ENCODE measurements at places on chromosomes 4 and X. TPM values are rescaled to one million over a fixed set of nuclear protein-coding genes. Genes with fewer than 3 reads are reported as not detected.

DNA sequence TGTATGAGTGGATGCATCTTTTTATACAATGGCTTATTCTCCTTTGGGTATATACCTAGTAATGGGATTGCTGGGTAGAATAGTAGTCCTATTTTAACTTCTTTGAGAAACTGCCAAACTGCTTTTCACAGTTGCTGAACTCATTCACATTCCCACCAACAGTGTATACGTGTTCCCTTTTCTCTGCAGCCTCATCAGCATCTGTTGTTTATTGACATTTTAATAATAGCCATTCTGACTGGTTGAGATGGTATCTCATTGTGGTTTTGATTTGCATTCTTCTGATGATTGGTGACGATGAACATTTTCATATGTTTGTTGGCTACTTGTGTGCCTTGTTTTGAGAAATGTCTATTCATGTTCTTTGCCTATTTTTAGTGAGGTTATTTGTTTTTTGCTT is 687.0 kb upstream of the EPHA5 start:
- no peak for DNase-seq

GRCh38 chr4:10492464-10492863 is 35.2 kb upstream of the ZNF518B start:
- DNase-seq = no peak

GRCh38 chr4:137651128-137651527 is 118.8 kb upstream of the PCDH18 start:
- no peak for DNase-seq

DNA sequence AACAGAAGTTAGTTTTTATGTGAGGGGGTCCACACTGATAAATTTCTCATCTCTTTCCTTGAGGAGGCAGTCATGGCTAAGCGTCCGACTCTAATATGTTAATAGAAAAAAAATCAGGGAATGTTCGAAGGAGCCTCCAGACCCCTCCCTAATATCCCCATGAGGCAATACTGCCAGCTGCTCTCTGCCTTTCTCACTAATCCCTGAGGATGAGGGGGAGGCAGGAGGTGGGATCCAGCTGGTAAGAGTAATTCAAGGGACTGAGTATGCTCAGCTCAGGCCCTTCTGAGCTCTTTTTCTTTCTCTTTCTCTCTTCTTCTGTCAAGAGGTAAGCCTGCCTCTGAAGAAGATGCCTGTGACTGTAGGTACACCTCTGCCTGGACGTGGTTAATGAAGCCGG is 51.7 kb downstream of the PIR start:
- DNase-seq = no peak

- DNase-seq = no peak
These were observed 36.2 kb upstream of the ATP6AP2 start for GRCh38 chrX:40544343-40545266.

GRCh38 chr4:60359746-60360367 is 840.3 kb upstream of the ADGRL3 start:
- DNase-seq = no peak

GRCh38 chrX:40277672-40278071 is 179.9 kb upstream of the BCOR start:
- no peak for DNase-seq

GRCh38 chr4:26171501-26171900 is 149.3 kb upstream of the RBPJ start:
- DNase-seq = no peak

DNA sequence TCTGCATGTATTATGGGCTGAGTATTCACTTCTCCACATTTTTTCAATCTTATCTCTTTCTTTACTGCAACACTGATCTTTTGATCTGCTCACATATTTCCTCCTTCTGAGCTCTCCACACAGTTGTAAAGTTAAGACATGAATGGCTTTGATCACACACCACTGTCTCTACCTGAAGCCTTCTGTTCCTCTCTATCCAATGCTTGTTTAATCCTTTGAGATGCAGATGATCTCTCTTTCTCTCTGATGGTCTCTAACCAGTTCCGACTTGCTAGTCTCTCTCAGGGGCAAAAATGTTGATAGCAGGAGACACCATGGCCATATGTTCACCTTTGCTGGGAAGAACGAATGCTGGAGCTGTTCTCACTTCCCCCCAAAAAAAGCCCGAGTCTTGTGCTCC is 162.4 kb downstream of the UNC5C start:
- no peak for DNase-seq

GRCh38 chr4:77833126-77833724 is 14.1 kb upstream of the CNOT6L start:
- no peak for DNase-seq

- no peak for DNase-seq
These were observed 108.4 kb upstream of the ATXN3L start for GRCh38 chrX:13428053-13428786.

DNA sequence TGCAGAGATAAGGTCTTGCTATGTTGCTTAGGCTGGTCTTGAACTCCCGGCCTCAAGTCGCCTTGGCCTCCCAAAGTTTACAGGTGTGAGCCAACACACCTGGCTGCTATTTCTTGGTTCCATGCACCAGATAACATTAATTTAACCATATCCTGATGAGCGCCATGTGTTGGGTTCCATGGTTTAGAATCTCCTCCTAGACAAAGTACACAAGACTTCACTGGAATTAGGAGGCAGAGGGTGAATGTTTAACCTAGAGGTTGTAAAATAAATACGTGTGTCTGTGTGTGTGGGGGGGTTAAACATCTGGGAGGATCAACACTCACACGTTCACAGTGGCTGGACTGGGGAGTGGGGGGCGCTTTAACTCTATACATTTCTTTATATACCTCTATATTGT is 32.4 kb upstream of the SORCS2 start:
- DNase-seq = no peak

DNA sequence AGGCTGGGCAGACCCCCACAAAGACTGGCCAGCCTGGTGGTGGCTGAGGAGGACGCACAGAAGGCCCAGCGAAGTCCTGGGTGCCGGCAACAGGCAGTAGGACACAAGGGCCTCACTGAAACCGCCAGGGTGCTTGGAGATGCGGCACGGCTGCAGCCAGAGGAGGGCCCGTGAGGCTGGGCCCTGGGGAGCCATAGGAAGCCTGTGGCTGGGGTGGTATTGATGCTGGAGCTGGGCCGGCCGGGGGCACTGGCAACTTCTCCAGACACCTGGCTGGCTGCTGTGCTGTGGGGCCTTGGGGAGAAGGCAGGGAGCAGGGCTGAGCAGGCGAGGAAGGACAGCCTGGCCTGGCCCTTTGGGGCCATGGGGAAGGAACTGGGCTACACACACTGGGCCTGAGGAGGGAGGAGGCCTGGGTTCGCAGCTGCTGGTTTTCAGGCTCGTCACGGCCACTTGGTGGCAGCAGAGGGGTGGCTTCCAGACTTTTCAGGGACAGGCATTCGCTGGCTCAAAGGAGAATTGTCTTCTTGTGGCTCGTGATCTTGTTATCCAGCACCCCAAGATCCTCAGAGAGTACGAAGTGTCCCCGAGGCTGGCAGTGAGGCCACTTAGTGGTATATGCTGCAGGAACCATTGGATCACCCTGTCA is 37.2 kb downstream of the ATP2B3 start:
- DNase-seq = no peak

- DNase-seq = no peak
These were observed 29.2 kb upstream of the MXD4 start for GRCh38 chr4:2290974-2291704.

DNA sequence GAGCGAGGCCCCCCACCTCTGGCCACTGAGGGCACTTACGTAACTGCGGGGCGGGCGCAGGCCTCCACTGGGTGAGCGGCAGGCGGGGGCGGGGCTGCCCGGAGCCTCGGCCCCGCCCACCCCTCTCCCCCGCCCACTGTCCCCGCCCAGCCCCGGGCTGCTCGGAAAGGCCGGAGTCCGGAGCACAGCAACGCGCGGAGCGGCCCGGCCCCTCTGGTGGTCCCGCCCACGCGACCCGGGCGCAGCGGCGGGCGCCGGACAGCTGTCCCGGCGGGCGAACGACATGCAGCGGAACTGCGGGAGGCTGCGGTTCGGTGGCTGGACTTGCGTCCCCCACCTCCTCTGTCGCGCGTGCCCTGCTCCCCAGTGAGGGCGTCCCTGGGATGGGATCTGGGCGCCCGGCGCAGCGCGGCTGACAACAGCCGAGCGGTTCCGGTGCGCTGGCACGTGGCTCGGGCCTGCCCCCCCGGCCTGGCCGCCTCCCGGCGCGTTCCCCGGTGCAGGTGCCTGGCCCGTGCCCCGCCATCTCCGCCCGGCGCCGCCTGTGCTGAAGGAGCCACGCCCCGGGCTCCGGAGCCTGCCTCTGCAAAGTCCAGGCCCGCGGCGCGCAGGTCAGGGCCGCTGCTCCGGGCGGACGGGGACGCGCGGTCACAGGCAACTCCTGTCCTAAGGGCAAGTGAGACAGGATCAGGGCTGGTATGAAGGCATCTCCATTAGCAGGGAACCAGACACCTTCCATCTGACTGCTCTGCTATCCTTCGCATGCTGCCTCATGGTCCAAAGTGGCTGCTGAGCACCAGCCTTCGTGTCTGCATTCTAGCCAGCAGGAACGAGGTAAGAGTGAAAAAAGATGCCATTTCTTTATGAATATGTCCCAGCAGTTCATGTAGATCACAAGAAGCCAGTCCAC is 21.8 kb upstream of the JAKMIP1 start:
- peak; percentile 94 for DNase-seq

GRCh38 chr4:27245216-27245615 is 384.6 kb downstream of the STIM2 start:
- no peak for DNase-seq

- DNase-seq = no peak
These were observed 165.3 kb upstream of the RPS6KA3 start for GRCh38 chrX:20432048-20432447.

DNA sequence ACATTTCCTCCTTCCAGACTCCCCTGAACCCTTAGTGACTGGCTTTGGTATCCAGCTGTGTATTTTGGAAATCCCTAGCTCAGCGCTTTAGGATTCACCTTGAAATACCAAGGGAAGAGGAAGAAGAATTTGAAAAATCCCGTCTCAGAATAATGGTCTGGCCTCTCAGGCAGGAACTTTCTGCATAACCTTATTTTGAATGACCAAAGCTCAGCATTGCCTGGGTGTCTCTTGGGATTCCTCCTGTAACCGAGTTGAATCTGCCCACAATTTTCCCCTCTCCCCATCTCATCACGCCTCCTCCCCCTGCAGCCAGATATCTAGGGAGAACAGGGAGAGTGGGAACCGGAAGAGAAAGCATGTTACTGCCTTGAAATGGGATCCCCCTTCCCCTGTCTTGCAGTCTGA is 116.2 kb downstream of the SMIM20 start:
- peak; percentile 63 for DNase-seq

- no peak for DNase-seq
These were observed 36.8 kb upstream of the IL1RAPL1 start for GRCh38 chrX:28550331-28550872.

GRCh38 chrX:45138525-45138924 is 62.2 kb downstream of the DIPK2B start:
- DNase-seq = no peak

- no peak for DNase-seq
These were observed 117.9 kb downstream of the MID1IP1 start for GRCh38 chrX:38919202-38919601.

- no peak for DNase-seq
These were observed 1470.4 kb downstream of the ADGRL3 start for GRCh38 chr4:62670514-62670913.

GRCh38 chrX:103678199-103678993 is 8.1 kb downstream of the MORF4L2 start:
- no peak for DNase-seq

GRCh38 chrX:41087201-41087600 is 2.0 kb downstream of the USP9X start:
- no peak for DNase-seq

DNA sequence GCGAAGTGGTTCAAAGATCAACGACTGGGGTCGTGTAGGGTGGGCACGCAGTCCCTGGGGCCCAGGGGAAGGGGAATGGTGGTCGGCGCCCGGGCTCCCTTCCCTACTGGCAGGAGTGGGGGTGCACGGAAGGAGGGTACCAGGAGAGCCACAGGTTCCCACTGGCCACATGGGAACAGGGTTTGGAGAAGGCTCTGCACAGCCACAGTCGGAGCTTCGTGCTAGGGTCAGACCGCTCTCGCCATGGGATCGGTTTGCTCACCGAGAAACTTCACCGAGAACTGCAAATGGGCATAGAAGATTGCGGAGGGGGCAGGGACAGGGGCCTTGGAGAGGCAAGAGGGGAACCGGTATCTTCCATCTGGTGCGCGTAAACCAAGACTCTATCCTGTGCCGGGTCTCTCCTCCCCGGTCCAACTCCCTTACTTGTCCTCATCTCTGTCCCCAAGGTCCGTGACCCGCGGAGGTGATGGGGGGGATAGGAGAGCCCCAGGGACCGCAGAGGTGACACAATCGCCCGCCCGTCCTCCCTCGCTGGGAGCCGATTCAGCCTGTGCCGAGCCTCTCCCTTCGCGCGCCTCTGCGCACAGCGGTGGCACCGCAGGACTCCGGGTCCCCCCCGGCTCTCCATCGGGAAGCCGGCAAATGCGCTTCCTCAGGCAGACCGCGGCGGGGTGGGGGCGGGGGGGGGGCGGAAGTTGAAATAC is 1.0 kb downstream of the SCD5 start:
- DNase-seq = peak; percentile 70

- DNase-seq = no peak
These were observed 1644.9 kb upstream of the TENM3 start for GRCh38 chr4:180598281-180598680.

GRCh38 chr4:152676052-152676854 is 3.5 kb downstream of the TMEM154 start:
- no peak for DNase-seq

DNA sequence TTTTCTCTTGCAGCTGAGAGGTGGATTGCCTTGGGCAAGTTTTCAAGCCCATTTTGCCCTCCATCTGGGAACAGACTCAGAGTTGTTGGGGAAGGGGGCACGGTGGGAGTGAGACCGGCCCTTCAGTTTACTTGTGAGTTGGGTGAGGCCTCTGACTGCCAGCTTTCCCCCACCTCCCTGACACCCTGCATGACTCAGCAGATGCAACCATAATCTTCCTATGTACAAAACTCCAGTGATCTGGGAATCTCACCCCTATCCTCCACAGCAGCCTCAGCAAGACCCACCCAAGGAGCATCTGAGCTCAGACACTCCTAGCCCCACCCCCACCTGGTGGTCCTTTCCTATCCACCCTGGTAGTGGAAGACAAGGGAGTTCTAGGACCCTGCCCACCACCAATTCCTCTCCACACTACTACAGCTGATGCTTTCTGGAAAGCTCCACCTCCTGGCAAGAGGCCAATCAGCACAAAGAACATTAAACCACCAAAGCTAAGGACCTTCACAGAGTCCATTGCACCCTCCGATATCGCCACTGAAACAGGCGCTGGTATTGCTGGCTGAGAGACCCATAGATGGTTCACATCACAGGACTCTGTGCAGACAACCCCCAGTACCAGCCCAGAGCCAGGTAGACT is 99.4 kb upstream of the STK26 start:
- DNase-seq = no peak

The SCFD2 gene
- 10.2 TPM for total RNA-seq

The VSIG4 gene
- not detected for total RNA-seq

The MAPK10 gene
- 2.5 TPM for total RNA-seq

The FABP2 gene
- total RNA-seq = not detected

The PPA2 gene
- total RNA-seq = 67.0 TPM

The BEX4 gene
- 45.1 TPM for total RNA-seq

The RNF175 gene
- 7.3 TPM for total RNA-seq

The ATP1B4 gene
- total RNA-seq = not detected

The SYN1 gene
- 14.1 TPM for total RNA-seq

The TMEM156 gene
- total RNA-seq = not detected
